ENCODE measurements at places on chromosomes 1 and 21.
A peak's percentile ranks its signal among the peaks of the same experiment; 100 is the strongest.

- peak; percentile 37 for DNase-seq
Observed at GRCh38 chr1:211327346-211327921, 801 bp downstream of the TRAF5 start.

DNA sequence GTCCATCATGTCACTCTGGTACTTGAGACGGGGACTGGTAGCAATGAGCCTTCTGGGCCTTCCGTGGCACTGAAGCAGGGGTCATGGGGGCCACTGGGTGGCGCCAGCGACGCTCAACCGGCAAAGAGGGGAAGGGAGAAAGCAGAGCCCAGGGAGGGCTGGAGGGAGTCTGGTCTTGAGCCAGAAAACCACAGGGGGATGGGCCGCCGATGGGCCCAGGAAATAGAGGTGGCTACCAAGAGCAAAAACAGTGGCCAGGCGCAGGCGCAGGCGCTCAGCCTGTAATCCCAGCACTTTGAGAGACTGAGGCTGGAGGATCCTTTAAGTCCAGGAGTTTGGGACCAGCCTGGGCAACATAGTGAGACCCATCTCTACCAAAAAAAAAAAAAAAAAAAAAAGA lies 21.8 kb downstream of the EXOC8 start:
- DNase-seq, result peak; percentile 21

- DNase-seq, result no peak
Observed at GRCh38 chr1:152565535-152566215, 905 bp downstream of the LCE3E start.

GRCh38 chr1:42817440-42817767 lies 207 bp upstream of the SVBP start:
- DNase-seq, result no peak

- no peak for DNase-seq
Observed at GRCh38 chr21:44436958-44437357, 18.4 kb upstream of the LRRC3 start.

DNA sequence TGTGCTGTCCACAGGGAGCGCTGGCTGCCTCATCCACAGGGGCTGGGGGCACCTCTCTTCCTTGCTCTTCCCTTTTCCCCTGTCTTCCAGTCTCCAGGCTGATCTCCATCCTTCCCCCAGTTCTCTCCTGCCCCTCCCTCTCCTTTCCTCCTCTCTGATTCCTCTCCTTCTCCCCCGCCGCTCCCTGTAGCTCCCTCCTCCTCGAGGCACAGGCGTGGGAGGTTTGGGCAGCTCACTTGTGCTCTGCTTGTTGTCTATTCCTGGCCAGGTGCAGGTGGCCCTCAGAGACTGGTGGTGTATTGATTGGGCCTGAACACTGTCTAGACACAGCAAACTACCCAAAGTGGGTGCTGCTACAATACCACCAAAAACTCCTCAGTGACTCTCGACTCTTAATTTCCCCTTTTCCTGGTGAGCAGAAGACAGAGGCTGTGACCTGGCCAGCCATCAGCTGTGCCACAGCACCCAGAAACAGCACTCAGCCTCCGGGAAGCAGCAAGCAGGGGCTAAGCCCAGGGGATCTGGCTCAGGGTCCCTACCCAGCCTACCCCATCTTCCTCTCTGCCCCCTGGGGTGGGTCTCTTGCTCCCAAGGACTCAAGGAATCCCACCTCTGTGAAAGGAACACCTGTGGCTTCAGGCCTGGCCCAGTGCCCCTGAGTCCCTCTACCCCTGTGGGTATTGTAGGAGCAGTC lies 93.3 kb downstream of the DDX20 start:
- no peak for DNase-seq

All from activated gamma-delta T cell treated with Interleukin-2 at 50 U/mL for 16 hours (primary cell).